ENCODE measurements at places on chromosomes 5 and 9.
A peak's percentile ranks its signal among the peaks of the same experiment; 100 is the strongest.

DNA sequence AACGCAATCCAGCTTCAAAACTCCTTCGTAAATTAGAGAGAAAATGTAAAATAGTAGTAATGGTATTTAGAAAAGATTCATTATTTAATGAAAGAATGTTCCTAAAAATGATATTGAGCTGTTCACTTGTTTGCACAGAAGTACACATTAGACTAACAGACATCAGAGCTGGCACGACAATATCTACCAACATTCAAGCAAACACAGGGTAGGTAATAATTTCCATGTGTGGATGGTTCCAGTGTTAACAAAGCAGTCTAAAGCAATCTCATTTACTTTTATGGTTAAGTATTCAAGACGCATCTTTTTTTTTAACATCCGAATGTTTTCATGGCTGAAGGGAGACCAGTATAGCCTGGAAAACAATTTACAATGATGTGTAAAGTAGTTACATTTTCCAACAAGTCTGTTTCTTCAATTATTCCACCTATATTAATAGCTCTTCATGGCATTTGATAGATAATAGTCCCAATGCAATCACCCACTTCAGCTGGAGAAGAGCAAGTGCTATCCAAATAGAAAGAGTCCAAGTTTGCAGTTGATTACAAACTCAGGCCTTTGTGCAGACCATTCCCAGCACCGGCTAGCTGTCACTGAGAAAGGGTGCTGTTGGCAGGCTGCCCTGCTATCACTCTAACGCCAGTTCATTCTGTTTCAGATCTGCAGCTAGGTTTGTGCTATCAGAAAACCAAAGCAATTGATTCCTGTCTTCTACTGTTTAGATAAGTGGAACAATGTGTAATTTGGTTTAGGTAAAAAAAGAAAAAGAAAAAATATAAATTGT is 458.8 kb downstream of the DTWD2 start:
- no peak for DNase-seq

- DNase-seq = no peak
These were observed 71.2 kb downstream of the NIPSNAP3B start for GRCh38 chr9:104835161-104835560.

DNA sequence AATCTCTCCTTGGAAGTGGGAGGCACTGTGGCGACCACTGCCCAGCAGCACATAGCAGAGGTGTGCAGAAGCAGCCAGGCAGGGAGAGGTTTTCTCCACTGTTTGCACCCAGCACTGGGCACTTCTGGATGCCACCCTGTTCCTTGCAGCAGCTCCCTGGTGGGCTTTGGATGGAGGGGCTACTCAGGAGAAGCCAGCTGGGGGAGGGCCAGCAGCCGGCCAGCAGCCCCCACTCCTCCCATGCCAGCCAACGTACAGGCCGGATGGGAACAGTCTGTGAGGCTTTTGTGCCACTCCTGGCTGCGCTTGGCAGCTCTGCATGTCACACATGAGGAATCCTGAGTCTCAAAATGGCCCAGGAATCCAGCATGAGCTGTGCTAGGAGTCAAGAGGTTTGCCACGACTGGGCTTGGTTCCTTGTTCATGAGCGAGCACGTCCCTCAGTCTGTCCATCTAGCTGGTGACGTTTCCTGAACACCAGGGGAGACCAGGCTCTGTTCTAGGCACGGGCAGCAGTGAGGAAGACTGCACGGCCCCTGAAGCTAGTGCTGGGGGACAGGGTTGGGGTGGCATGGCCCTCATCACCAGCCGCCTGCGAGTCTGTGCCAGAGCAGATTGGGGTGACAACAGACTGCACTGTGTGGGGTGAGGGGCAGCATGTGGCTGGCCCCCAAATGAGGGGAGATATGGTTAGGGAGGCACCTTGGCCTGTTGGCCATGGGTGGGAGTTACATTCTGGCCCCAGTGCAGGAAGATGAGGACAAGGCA is 10.1 kb downstream of the PHF2 start:
- DNase-seq = no peak

- no peak for DNase-seq
These were observed 67.6 kb downstream of the HMCN2 start for GRCh38 chr9:130333041-130333711.

DNA sequence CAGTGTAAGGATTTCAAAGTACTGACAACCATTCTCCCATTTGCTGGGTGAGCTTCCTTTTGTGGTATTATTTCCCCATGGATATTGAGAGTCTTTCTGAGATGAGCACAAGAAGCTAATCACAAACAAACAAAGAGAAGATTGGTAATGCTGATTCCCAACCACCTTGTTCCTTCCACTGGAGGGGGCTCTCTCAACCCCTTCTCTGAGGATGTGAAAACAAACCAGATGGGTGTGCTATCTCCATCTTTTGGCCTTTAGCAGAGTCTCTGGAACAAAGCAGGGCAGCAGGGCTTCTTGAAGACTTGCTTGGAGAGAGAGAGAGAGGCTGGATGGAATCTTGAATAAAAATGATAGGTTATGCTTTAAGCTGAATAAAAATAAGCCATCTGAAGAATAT is 576.7 kb upstream of the ZNF462 start:
- no peak for DNase-seq

GRCh38 chr5:1481266-1481958 is 36.2 kb upstream of the SLC6A3 start:
- no peak for DNase-seq

DNA sequence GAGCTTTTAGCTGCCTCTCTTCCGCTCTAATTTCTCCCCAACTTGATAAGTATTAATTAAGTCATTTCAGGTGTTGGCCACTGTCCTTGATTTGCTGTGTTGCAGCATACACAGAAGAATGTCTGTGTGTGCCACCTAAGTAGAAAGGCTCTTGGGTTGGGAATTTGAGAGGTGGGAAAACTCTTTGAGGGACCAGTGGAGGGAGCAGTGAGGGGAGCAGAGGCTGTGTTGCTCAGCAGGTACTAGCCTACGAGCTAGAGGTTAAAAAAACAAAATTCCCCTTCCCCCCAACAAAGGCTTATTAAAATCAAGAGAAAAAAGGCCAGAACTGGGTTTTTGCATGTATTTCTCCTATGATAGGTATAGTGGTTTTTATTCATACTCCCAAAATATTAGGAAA is 20.9 kb downstream of the RPS23 start:
- no peak for DNase-seq

- no peak for DNase-seq
These were observed 118.3 kb downstream of the SYK start for GRCh38 chr9:90919883-90920282.

DNA sequence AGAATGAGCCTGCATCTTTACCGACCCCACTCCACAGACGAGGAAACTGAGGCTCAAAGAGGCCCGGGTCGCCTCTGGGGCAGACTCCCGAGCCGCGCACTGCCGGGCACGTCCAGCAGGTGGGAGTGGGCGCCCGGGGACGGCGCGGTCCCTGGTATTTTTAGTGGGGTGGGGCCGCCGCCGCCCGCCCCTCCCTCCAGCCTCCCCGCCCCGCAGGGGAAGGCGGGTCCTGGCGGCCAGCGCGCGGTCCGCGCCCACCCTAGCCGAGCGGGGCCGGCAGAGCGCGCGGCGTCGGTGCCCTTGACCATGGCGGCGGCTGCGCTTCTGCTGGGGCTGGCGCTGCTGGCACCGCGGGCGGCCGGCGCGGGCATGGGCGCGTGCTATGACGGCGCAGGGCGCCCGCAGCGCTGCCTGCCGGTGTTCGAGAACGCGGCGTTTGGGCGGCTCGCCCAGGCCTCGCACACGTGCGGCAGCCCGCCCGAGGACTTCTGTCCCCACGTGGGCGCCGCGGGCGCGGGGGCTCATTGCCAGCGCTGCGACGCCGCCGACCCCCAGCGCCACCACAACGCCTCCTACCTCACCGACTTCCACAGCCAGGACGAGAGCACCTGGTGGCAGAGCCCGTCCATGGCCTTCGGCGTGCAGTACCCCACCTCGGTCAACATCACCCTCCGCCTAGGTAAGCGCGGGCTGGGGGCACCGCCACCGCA is at the start of gene LAMC3:
TSS of gene LAMC3 (plus strand) at position 266 of the 710 bp plus-strand sequence. CDS start at position 307, 41 bp downstream.
- DNase-seq = no peak

GRCh38 chr9:70472268-70473249 is 58.1 kb upstream of the KLF9 start:
- no peak for DNase-seq

DNA sequence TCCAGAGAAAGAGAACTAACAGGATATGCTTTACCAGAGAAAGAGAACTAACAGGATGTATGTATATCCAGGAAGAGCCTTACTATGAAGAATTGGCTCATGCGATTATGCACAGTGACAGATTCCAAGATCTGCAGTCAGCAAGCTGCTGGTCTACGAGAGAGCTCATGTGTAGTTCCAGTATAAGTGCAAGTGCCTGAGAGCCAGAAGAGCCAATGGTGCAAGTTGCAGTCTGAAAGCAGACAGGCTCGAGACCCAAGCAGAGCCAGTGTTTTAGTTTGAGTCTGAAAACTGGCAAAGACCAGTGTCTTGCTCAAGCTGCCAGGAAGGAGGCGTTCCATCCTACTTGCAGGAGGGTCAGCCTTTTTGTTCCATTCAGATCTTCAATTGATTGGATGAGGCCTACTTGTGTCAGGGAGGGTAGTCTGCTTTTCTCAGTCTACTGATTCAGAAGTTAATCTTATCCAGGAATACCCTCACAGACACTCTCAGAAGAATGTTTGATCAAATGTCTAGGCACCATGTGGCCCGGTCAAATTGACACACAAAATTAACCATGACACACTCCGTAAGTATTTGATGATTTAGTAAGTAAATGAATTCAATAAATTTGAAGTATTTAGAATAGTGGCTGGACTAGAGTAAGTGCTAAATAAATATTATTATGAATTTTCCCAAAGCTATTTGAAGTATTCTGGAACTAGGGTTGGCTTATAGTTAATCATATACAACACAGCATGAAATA is 372.1 kb upstream of the SGCD start:
- DNase-seq = no peak

- no peak for DNase-seq
These were observed 395.0 kb upstream of the SMARCA2 start for GRCh38 chr9:1619915-1620710.

GRCh38 chr5:53820802-53821171 is 260.3 kb downstream of the NDUFS4 start:
- DNase-seq = no peak

DNA sequence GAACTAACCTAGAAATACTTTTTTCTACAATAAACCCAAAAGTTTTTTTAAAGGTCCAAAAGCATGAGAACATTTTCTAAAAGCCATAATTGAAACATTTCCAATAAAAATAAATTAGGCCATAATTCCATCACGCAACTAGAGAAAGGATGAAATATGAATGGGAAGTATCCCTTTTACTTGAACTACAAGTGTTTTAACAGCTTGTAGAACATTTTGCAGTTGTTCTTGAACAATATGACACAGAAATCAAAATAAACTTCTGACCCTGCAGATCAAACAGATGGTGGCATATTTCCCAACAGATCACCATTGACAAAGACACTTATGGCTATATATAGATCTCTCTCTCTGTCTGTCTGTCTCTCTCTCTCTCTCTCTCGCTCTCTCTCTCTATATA is 624.4 kb downstream of the PSAT1 start:
- no peak for DNase-seq

DNA sequence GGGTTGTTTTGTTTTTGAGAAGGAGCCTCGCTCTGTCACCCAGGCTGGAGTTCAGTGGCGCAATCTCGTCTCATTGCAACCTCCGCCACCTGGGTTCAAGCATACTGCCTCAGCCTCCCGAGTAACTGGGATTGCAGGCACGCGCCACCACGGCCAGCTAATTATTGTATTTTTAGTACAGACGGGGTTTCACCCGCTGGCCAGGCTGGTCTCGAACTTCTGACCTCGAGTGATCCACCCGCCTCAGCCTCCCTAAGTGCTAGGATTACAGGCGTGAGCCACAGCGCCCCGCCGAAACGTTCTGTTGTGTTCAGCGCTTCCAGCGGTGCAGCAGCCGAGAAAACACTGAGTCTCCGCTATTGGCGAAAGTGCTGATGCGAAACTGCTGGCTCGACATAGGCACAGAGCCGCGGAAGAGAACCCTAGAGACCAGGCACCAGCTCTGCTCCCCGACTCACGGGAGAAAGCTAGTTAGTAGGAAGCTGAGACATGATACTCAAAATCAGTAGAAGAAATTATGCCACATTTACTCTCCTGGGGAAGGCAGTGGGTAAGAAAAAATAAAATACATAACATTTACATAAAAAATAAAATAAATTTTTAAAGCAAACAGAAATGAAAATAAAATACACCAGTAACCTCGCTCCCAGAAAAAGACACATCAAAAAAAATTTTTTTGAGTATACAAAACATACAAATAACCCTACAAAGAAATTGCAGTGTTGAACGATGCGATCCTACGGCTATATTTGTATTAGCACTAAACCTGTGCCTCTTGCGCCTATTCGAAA is 31.6 kb downstream of the ANXA2R start:
- peak; percentile 93 for DNase-seq

GRCh38 chr5:149799965-149800516 is 69.9 kb downstream of the PPARGC1B start:
- peak; percentile 37 for DNase-seq

GRCh38 chr5:172411484-172412072 is 42.7 kb downstream of the SH3PXD2B start:
- DNase-seq = no peak

DNA sequence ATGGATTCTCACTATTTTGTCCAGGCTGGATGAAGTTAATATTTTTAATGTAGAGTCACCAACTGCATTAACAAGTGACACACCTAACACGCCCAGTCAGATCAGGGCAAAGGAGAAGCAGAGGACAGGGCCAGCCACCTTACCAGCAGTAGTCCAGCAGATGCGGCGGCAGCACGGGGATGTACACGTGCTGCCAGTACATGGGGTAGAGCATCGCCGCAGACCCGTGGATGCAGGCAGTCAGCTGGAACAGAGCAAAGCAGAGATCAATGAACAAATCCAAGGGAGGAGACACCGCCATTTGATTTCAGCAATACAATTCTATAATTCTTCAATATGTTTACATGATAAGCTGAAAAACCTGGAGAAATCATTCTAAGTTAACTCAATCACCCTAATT is 274.2 kb downstream of the CRB2 start:
- no peak for DNase-seq

DNA sequence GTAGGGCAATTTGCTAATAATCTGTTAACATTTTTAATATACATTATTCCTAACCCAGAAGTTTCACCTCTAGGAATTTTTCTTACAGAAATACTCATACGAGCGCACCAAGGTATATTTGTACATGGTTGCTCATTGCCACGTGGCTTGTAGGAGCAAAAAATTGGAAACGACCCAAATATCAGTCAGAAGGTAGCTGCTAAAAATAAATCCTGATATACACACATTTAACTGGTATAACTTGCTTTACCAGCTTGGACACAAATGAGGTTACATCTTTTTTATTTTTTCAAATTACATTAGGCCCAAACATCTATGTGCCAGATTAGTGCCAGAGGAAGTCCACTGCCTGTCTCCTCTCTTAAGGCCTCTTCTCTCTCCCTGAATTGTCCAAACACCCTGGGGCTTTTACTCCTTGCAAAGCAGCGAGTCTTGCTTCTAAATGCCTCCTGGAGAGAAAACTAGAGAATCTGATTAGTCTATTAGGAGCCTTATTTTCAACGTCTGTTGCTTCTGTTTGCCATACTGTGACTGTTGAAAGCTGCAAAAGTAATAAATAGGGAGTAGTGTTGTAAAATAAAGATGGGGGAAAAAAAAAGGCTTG is 92.0 kb upstream of the SSBP2 start:
- DNase-seq = no peak

GRCh38 chr5:159059722-159060121 is 40.0 kb downstream of the EBF1 start:
- no peak for DNase-seq
